NCI-H748 treated with DMSO at 0.1 percent for 48 hours (cell line): ENCODE measurements at places on chromosomes 2 and 18.

GRCh38 chr2:98448441-98449145 is 3.9 kb downstream of the INPP4A start:
- DNase-seq, result no peak

- no peak for DNase-seq
These were observed 119.2 kb downstream of the INHBB start for GRCh38 chr2:120465012-120465700.

DNA sequence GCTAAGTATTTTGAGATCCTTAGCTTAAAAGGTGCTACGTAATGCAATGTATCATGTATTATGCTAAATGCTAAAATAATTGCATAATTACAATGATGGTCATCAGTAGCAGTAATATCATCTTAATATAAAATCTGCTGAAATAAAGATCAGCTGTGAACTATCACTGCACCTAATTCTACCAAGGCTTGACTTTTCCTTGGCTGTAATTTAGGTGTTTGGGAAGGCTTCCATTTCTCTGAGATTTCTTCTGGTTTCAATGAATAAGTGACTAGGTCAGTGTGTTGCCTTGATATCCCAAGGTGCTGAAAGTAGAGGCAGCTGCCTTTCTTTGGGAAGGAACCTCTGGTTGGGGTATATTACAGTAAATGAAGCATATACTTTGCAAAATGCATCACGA is 376.1 kb downstream of the STK39 start:
- DNase-seq, result no peak

- no peak for DNase-seq
These were observed 36.3 kb downstream of the MOGAT1 start for GRCh38 chr2:222707689-222708273.

DNA sequence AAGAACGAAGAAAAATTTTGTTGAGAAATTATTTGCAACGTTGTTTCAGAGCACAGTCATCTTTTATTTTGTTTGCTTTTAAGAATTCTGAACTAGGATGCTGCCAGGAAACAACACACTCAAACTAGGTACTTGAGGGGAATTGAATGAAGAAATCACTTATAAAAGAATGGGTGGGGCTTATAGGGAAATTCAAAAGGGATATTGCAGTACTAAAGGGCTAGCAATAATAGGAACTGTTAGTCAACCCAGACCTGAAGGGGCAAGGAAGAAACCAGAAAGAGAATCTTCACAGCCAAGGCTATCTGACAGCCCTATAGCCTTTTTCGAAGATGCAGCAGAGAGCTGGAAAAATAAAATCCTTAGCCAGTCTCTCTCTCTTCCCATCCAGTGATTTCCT is 179.3 kb downstream of the RPRM start:
- DNase-seq, result no peak
